ENCODE measurements at places on chromosomes 16 and 17.

DNA sequence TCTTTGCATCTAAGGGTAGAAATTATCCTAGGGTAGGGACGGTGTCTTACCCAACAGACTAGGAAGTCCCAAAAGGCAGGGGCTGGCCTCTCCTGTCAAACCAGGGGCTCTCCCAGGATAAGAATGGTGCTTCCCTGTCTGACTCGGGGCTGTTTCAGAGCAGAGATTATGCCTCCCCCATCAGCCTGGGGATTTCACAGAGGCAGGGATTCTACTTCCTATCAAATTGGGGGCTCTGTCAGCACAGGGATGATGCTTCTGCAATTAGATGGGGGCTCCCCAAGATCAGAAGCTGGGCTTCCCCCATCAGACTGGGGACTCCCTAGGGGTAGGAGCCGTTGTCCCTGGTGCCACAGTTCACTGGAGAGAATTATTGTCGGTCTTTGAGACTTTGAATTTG is 2.3 kb downstream of the NXPH3 start:
- peaks cover 21% of the 10 kb centered on the region for H3K4me1 ChIP-seq
- H3K36me3 ChIP-seq, result no peaks in the 10 kb centered on the region
- no peak for DNase-seq
- no peak overlapping the region for H3K4me3 ChIP-seq
- no peak overlapping the region for H3K27ac ChIP-seq

DNA sequence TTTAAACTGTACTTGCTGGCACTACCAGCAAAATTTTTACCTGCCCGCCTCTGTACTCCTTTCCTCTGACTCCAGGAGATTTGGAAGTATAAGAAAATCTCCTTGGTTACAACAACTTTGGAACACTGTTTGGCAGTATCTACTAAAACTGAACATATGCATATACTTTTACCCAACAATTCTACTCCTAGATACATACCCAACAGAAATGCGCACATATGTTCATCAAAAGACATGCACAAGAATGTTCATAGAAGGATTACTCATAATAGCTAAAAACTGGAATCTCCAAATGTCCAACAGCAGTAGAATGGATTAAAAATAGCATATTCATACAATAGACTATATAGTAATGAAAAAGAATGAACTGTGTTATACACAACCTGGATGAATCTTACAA is 21.7 kb upstream of the MED13 start:
- no peaks in the 10 kb centered on the region for H3K27me3 ChIP-seq
- no peak for DNase-seq
- no peak overlapping the region for H3K4me3 ChIP-seq
- peaks cover 11% of the 10 kb centered on the region for H3K4me1 ChIP-seq

GRCh38 chr17:73901661-73902415 is 257.6 kb upstream of the SDK2 start:
- H3K27me3 ChIP-seq, result peaks cover 23% of the 10 kb centered on the region

- no peak overlapping the region for H3K27ac ChIP-seq
- DNase-seq, result no peak
- H3K4me3 ChIP-seq, result no peak overlapping the region
- no peaks in the 10 kb centered on the region for H3K4me1 ChIP-seq
- peaks cover 2% of the 10 kb centered on the region for H3K27me3 ChIP-seq
- H3K36me3 ChIP-seq, result no peaks in the 10 kb centered on the region
Observed at GRCh38 chr17:7745748-7746470, 28.4 kb downstream of the DNAH2 start.

DNA sequence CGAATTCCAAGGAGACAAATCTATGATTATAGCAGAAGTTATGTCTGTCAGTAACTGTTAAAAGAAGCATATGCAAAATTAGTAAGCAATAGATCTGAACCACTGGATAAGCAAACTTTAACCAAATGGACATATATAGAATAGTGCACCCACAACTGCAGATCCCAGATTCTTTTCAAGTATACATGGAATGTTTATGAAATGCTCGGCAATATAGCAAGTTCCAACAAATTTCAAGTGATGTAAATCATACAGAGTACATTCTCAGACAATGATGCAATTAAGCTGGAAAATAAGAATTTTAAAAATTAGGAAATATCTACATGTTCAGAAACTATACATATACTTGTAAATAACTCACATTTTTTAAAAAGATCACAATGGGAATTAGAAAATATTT is 8.4 kb upstream of the HELZ start:
- peaks cover 15% of the 10 kb centered on the region for H3K4me1 ChIP-seq
- DNase-seq, result no peak
- H3K27ac ChIP-seq, result no peak overlapping the region
- H3K4me3 ChIP-seq, result no peak overlapping the region

DNA sequence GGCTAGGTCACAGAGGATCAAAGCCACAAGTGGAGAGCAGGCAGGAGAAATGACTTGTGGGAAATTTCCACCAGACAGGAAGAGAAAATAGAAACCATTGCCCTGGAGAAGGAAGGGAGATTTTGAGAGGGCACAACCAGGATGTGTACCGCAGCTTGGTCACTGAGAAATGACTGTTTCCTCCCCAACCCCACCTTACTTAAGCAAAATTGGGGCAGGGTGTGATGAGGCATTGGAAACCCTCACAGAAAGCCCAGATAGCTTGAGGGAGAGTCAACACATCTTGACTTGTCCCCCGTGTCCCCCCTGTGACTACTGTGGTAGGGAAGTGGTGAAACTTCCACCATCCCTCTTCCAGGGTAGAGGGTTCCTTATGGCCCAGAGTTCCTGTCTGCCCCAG is 113.5 kb upstream of the FAM20A start:
- peaks cover 9% of the 10 kb centered on the region for H3K27me3 ChIP-seq
- no peak overlapping the region for H3K27ac ChIP-seq
- H3K36me3 ChIP-seq, result no peaks in the 10 kb centered on the region
- no peak for DNase-seq
- H3K4me1 ChIP-seq, result no peaks in the 10 kb centered on the region
- H3K4me3 ChIP-seq, result no peak overlapping the region

GRCh38 chr17:31096106-31096436 is 1.3 kb downstream of the NF1 start:
- H3K4me1 ChIP-seq, result peaks cover 21% of the 10 kb centered on the region
- no peaks in the 10 kb centered on the region for H3K36me3 ChIP-seq
- DNase-seq, result no peak
- H3K4me3 ChIP-seq, result peak overlapping the region; percentile 78

- no peak for DNase-seq
- no peak overlapping the region for H3K4me3 ChIP-seq
- no peak overlapping the region for H3K27ac ChIP-seq
- peaks cover 3% of the 10 kb centered on the region for H3K4me1 ChIP-seq
Observed at GRCh38 chr17:8311131-8311790, 1.2 kb downstream of the ARHGEF15 start.

Measured in CD4-positive, alpha-beta T cell (primary cell).